BE2C (cell line): ENCODE measurements at places on chromosomes 7 and 10.

DNA sequence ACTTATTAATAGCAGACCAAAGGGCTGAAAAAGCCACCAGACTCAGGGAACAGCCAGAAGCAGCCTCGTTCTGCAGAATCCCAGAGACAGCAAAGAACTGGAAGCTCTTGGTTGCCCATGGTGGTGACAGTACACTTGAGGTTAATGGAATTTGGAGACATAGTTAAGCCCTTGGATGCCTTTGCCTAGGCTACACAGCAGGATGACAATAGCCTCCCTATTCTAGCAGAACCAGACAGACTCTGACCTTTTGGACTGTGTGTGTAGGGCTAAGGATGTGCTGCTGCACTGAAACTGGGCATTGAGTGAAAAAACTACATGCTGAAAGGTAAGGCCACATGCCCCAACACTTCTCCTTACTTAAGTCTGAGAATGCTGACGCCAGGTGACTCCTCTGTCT is 22.7 kb downstream of the OTUD1 start:
- no peak for DNase-seq

DNA sequence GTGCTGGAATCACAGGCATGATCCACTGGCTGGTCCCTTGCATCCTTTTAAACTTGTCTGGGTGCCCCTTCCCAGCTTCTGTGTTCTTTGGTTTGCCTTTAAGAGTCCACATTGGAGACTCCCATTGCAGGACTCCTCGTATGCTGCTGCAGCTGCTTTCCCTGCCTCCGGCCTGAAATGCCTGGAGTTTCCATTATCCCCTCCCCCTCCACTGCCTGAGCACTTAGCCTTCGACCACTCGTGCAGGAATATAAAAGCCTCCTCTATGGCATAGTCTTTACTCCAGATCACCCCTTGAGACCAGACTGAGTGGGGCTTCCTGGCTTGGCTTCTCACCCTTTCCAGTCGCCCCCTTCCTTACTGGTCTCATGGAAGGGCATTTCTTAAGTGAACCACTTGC is 80.2 kb downstream of the RHOBTB1 start:
- DNase-seq: no peak

DNA sequence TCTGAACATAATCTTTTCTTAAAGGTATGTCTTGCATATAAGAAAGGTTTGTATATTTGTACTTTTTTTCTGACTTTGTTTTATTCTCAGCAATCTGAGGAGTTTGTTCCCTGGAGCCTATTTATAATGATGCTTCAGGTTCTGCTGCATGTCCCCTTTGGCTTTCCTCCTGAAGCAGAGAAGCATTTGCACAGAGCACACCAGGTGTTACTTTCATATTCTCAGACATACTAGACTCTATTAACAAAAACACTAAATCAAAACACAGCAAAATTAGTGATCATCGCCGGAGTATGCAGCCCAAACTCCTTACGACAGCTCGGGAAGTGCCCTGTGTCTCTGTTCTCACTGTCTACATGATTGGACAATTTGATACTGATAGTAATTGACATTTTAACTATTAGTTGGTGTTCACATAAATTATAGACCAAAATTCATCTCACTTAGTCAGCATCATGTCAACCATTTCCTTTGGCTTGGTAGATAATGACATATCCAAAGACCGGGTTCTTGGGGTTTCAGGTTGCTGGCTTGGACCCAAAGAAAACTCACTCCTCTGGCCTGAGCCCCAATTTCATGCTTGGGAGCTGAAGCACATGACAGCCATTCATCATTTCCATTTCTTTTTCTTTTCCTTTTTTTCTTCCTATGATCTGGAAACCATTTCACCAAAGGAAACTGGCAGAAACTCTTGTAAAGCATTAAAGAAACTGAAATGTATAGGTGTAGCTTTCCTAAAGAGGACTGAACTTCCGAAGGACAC is 400.1 kb upstream of the NRP1 start:
- no peak for DNase-seq

DNA sequence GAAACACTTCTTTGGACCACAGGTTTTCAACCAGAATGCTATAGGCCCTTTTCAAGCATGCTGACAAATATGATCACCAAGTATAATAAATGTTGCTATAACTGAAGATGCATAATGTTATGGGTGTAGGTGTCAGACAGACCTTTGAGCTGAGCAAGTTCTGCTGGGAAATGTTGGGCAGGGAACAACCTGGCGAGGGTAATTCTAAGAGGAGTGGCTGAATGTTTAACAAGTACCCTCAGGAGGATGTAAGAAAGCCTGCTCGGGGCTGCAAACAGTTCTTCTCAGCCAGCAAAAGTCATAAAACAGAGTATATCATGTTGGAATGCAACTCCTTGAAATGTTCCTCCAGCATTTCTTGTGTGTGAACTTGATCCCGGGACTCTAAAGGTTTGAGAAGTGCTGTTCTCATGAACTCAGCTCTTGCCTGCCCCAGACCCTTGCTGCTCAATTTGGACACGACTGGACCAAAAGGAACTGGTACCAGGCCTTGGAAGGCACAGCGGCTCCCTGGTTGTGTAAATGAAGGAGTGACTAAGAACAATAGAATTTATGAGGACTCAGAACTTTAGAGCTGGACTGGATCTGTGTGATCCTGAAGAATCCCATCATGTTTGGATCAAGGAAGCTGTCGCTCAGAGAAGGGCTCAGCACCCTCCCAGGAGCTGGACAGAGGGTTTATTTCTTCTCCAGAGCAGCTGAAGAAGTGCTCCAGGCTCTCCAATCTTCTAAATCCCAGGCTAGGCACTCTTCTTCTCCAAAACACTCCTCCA is 143.2 kb upstream of the ANK3 start:
- no peak for DNase-seq

DNA sequence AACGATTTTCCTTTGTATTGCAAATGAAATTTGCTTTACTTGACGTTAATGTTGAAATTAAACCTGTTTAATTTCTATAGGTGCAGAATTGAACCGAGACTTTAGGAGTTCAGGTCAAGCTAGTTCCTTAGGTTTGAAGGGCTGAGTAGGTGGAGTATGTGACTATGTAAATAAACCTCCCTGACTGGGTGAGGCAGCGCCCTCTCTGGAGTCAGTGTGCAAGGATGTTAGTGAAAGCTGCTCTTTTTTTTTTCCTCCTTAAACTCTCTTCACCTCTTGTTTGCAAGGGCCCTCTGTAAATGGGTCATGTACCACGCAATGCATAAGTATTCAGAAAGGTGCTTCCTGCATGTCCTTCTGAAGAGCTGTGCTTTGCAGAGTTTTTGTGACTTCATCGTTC is 33.8 kb downstream of the GALNT17 start:
- DNase-seq: no peak

DNA sequence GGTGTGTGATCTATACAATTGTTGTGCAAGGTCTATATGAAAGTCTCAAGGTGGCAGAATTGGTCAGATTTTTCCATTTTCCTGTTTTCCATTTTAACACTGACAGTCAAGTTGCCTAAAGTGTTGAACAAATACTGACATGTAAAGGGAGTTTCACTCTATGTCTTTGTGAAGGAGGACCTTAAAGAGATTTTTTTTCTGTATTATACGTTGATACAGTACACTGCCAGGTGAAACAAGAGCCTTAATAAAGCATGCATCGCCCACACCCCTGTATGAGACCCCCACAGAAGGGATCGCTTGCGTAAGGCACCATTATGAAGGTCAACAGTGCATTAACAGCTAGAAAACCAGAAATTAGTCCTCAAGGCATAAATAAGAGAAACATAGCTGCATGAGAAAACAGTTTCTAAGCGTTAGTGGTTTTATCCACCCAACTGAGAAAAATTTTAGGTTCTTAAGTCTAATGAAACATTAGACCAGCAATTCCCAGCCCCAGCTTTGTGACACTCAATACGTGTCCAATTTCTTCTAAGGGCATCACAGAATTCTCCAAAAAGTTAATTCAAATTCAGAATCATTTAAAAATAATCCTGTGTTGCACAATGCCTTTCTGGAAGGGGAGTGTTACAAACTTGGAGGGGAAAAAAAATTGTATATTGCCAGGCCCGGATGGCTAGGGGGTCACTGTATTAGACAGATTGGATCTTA is 6.9 kb downstream of the KLF6 start:
- no peak for DNase-seq

DNA sequence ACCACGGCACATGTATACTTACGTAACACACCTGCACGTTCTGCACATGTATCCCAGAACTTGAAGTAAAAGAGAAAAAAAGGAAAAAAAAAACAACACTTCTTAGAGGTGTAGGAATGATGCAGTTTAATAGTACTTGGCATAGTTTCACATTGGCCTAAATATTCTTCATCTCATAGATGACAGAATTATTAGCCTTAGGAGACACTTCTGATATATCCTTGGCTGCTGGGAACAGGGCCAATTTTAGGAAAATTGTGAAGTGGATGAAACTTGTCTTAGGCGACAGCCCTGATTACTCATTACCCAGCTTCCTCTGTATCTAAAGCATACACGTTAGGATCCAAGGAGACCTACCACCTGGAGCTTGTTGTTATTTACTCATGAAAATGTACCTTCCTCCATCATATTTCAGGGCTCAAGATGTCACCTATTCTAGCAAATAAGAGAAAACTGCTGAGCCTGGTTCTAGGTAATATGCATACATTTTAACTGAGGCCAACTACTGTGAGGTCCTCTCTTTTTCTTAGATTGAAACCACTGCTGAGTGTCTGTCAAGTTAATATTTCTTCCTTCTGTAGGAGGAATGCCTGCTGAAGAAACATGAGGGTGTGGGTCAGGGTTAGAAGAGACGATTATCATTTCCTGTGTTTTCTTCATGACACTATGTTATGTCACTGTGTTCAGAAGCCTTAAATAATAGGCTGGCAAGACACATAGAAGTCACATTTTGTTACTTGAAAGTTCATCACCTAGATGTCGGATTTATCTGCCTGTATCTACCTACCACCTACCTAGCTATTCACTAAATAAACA is 44.3 kb downstream of the CPED1 start:
- DNase-seq: no peak

- peak; percentile 96 for DNase-seq
Observed at GRCh38 chr7:73842067-73842976, at the start of gene METTL27. TSS of gene METTL27 (minus strand) at chr7:73842516. CDS start at chr7:73842140, 376 bp downstream.

GRCh38 chr10:52232561-52233350 is 81.3 kb upstream of the DKK1 start:
- no peak for DNase-seq

GRCh38 chr10:56537984-56538383 is 176.9 kb upstream of the ZWINT start:
- DNase-seq: no peak

- DNase-seq: no peak
Observed at GRCh38 chr10:121819049-121819448, 108.8 kb downstream of the ATE1 start.

DNA sequence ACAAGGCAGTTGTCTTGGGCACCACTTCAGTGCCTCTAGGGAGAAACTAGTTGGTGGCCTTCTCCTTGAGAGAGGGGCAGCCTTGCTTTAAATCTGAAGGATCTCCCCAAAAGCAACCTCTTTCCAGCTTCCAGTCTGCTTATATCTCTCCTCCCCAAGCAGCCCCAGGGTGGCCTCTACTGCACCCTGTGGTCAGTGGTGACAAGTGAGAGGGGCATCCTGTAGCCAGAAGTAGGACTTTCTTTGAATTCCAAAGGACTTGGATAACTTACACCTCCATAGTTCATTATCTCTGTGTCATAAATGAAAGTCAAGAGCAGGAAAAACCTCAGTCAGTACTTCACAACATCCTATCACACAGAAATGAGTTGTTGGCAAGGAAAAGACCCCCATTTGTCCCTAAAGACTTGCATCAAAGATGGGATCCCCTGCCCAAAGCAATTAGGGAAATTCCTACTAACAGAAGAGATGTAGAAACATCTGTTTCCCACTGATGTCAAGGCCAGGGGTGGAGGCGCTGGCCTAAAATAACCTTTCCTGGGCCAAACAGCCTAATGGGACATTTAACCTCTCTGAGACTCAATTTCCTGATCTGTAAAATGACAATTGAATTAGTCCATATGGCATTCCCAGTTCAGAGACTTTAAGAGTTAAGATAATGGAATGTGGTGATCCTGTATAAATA is 44.0 kb upstream of the ANKRD1 start:
- DNase-seq: peak; percentile 27

GRCh38 chr7:30660331-30661255 is 21.7 kb downstream of the CRHR2 start:
- DNase-seq: peak; percentile 72

DNA sequence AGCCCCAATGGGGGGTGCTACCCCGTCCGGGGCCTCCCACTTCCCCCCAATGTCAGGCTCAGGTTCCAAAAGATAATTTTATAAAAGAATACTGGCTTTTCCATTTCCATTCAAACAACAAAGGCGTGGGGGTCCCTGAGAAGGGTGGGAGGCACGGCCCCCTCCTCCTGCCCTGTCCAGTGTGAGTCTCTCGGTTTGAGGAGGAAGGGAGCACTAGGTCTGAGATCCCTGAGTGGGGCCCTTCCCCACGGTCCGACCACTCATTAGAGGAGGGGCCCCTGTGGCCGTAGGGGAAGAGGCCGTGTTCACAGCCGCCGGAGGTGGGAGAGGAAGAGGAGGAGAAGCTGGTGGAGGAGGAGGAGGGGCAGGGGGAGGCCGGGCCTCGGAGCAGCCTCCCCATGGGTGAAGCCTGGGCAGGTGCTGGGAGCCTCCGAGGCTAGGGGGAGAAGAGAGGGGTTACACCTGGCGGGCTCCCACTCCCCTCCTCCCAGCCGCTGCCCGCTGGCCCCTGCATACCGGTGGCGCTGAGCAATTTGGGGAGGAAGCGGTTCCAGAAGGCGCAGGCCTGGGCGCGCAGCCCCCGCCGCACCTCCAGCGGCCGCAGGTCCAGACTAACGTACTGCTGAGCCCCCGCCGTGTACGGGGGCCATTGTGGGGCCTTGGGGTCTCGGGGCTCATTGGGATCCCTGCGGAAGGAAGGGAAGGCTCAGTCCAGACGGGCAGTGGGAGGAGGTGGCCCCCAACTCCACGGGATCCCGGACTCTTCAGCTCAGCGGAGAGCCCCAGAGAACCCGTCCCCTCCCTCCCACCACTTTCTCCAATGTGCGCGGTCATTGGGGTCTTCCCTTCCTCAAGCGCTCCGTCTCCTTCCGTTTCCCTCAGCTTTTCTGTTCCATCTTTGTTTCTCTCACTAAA is 1.4 kb upstream of the UFSP1 start:
- no peak for DNase-seq

GRCh38 chr10:67107670-67108069 is 181.8 kb downstream of the LRRTM3 start:
- DNase-seq: peak; percentile 5
